Aortic smooth muscle cell (primary cell): ENCODE measurements at places on chromosomes 5 and 9. TPM values are rescaled to one million over a fixed set of nuclear protein-coding genes. Genes with fewer than 3 reads are reported as not detected.

The CDH9 gene
- not detected in 2 replicates for total RNA-seq

The IL13 gene
- not detected in 2 replicates for total RNA-seq

The SMIM27 gene
- 2.3 and 2.8 TPM in 2 replicates for total RNA-seq

The ADAMTS12 gene
- total RNA-seq, result 3.7 and 5.3 TPM in 2 replicates

The NTNG2 gene
- 1.6 and 4.2 TPM in 2 replicates for total RNA-seq

The BRINP1 gene
- total RNA-seq, result 0.56 and 1.3 TPM in 2 replicates
